Right renal cortex interstitium (tissue), 3 donors: ENCODE measurements at places on chromosomes 7 and 10. TPM values are rescaled to one million over a fixed set of nuclear protein-coding genes. Genes with fewer than 3 reads are reported as not detected.

DNA sequence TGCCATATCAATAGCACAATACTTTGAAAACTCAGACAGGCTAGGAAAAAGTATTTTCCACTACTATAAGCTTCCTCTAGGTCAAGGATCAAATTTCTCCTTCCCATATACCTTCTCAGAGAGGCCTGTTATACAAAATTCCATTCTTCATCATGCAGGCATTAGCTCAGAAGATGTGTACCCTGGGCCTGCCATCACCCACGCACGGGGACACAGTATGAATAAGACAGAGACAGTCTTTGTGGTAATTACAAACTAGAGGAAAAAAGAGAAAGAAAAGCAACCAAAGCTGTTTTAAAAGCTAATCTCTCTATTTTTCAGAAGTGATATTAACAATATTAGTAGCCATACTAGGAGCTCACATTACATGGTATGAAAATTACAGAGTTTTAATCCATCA, 236.8 kb upstream of the AOAH start:
- DNase-seq = no peak

DNA sequence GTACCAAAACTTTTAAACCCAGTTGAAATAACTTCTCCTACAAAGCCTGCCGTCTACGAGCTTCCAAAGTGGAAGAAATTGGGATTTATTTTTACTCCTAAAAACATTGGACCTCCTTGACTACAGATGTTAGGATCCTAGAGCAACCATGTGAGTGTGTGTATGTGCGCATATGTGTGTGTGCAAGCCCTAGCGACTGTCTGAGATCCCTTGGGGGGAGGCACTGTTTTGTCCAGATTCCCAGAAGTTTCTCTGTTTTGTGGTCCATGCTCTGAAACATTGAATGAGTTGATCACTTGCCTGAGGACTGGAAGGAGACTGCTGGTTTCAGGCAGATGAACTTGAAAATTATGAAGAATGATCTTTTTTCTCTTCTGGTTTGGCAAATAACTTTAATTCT, 312.3 kb upstream of the ZNF32 start:
- DNase-seq = no peak

DNA sequence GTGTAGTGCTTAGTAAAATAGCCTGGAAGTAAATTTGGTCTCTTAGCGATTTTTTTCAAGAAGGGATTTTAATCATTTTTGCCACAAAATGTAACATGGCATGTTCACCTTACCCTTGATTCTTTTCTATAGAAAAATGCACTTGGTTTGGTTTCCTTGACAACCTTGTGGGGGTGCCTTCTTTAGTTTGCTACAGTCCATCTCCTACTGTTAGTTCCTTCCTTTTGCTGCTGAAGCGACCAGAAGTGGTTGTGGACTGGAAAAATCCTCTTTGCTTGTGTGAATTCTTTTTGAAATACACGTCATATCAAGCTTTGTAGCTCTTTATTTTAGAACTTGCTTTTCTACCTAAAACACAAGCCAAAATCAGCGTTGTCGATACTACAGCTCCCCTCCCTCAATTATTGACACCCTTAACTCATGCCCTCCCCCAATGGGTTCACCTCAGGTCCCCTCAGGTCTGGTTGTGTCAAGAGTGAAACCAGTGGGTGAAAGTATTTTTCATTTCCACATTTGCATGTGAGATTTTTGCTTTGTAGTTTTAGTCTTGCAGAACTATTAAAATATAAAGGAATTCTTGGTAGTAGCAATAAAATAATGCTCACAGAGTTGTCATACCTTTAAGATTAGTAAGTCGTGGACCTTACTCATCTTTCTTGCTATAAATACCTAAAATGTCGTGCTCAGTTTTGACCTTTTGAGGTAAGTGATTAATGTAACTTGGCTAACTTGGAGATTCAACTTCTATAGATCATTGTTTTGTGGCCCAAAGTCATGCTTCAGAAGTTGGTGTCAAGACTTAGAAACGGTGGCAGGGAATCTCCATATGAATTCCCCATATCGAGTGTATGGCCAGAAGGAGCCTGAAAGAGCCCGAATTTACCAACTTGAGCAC, 1.5 kb downstream of the ACTR3B start:
- DNase-seq = no peak

DNA sequence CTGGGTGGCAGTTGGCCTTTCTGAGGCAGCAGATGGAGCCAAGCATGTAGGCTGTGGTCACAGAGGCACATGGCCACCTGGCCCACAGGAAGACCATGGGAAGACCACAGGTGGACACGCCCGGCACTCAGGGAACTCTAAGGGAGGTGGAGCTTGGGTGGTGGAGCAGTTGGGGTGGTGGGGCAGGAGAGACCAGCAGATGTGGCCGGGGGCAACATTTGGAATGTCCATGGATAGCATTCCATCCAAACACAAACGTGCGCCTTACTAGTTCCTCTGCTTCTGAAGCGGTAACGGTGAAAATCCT, 290.9 kb downstream of the PTPRN2 start:
- DNase-seq = no peak

DNA sequence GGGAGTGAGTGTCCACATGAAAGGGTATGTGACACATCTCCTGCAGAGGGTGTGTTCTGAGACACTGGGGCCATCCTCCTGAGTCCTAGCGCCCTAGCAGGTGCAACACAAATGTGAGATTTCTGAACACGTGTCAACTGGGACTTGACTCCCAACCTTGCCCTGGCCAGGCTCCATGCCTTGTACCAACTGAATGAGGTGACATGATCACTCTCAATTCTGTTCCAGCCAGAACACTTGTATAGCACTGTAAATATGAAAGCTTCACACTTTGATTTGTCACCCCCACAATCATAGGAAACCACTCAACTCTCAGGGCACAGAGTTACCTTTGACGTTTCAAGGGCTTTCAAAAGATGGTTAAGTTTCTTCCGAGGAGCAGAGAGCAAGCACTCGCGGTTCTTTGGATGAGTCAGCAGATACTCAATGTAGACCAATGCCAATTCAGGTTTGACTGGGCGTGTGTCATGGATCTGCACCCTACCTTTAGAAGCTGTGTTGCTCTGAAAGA, 48.6 kb downstream of the NCAPG2 start:
- no peak for DNase-seq

DNA sequence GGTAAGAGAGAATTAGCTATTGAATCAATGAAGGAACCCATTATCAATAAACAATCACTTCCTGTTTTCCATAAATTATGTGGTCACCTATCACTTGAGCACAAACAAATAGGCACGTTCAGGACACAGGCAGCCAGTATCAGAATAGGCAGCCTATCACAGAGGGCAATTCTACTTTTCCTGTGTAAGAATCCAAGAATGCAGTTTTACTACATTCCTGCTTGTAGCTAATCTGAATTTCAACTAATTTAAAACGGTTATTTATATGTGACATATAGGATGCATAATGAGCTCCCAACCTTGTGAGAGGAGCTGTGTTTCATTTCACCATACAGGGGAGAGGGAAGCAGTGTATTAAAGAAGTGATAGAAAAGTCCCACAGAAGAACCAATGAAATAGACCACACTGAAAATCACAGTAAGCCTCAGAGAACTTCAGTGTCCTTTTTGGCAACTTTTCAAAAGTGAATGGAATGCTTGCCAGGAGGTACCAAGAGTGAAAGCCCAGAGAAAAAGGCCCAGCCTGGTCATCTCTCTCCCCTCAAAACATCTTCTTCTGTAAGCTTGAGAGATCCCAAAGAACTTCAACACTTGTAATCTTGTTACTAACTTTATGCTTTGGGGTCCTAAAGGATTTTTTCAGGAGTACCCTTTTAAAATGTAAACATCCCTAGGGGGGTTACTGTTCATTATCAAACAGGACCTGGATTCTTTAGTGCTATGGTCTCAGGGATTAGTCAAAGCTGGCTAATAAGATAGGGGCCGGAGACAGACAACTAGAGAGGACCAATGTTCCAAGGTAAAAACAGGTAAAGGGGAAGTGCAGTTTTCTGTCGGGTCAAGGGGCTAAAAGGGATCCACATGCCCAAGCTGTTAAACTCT, 1.3 kb downstream of the IMMP2L start:
- peak; percentile 23 for DNase-seq

GRCh38 chr7:83014546-83014945, 148.1 kb downstream of the PCLO start:
- no peak for DNase-seq

DNA sequence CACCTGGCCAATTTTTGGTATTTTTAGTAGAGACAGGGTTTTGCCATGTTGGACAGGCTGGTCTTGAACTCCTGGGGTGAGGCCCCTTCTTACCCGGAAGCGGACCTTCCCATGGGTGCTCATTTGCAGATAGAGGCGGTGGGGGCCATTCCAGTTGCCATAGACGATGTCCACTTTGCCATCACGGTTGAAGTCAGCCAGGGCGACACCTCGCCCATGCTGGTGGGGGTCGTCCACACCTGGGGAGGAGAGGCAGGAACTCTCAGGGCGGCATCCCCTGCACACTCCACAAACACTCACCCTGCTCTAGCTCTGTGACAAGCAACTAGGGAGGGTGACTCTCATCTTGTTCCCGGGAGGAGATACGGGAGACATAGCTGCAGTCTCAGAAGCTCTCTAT, 54.9 kb downstream of the GOLGA7B start:
- no peak for DNase-seq

DNA sequence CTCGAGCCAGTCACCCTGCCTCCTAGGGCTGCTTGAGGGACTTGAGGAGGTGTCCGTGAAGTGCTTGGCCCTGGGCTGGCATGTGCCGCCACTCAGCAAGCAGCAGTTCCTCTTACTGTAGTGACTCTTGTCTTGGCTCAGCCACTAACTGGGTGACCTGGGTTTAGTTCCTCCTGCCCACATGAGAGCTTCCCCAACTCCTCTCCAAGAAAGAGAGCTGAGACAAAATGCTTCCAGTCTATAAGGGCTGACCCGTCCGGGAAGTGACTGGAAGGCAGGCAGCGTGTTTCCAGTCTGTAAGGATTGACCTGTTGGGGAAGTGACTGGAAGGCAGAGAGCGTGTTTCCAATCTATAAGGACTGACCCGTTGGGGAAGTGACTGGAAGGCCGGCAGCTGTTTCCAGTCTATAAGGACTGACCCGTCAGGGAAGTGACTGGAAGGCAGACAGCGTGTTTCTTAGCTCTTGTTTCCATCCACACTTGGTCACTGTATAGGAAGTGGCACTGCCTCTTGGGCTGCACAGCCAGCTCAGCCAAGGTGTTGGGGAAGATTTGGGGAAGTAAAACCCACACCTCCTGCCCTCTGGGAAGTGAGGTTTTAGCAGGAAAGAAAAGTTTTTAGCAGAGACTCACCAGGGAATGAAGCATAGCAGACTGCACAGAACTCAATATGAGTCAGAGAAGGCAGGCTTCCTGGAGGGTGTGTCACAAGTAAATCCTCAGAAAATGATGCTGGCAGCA, 53.3 kb upstream of the PPIF start:
- no peak for DNase-seq

DNA sequence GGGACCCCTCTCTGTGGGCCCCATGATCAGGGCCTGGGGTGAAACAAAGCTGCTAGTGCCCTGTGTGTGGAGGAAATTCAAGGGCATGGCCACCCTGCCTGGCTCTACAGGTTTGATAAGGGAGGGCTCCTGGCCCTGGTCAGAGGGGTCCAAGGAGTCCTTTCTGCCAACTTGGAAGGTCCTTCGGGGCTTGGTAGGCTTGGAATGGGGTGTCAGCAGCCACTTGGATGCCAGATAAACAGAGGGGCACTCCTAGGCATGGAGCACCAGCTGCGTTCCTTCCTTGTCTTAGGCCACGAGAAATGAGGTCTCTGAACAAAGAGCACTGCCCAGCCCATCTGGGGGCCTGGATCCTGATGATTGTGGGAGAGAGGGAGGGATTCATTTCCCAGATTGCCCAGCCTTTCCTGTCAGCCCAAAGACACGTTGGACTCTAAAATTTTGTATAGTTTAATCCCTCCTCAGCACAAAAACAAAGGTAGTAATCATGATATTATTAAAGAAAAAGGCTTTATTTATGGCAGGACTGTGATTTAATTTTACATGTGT, 5.1 kb downstream of the MTURN start:
- no peak for DNase-seq

DNA sequence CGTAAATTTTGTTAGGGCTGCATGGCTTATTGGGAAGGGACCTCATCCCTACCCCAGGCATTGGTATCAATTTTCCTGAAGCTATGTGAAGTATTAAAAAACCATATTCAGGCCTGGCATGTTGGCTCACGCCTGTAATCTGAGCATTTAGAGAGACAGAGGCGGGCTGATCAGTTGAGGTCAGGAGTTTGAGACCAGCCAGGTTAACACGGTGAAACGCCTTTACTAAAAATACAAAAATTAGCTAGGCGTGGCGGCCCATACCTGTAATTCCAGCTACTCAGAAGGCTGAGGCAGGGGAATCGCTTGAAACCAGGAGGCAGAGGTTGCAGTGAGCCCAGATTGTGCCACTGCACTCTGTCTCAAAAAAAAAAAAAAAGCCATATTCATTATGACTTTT, 7.1 kb downstream of the TASOR2 start:
- no peak for DNase-seq

- no peak for DNase-seq
Observed at GRCh38 chr10:97685395-97685958, 1.6 kb downstream of the AVPI1 start.

- DNase-seq = no peak
Observed at GRCh38 chr10:93462881-93463280, 19.3 kb downstream of the MYOF start.

DNA sequence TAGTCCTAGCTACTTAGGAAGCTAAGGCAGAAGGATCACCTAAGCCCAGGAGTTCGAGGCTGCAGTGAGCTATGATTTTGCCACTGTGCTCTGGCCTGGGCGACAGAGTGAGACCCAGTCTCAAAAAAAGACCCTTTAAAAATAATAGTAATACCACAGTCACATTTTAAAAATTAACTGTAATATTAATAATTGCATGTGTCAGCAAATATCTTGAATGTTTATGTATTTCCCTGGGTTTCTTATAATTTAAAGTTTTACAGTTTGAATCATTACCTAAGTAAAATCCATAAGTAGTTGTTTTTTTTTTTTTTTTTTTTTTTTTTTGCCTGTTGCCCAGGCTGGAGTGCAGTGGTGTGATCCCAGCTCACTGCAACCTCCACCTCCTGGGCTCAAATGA, 69.2 kb downstream of the LYZL2 start:
- no peak for DNase-seq

DNA sequence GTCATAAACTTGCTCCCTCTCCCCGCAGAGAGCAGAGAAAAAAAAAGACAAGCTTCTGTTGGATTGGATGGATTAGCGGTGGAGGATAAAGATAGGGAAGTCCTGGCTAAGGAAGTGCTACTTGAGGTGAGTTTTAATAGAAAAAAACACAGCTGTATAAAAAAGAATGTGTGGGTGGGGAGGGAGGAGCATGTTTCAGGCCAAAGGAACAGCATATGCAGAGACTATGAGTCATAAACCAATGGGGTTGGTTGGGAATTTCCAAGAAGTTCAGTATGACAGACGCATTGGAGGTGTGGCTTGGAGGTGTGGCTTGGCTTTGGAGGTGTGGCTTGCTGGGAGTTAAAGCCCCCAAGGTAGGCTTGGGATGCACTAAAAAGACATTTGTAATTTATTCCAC, 103.0 kb upstream of the LSM8 start:
- DNase-seq = no peak

KIAA1549 gene
- polyA plus RNA-seq = 12.4 TPM

HGF gene
- 2.1 TPM for polyA plus RNA-seq

ZNF775 gene
- polyA plus RNA-seq = 3.6 TPM

NAT16 gene
- polyA plus RNA-seq = not detected

EBF3 gene
- polyA plus RNA-seq = 0.79 TPM
